ENCODE measurements at places on chromosomes 6 and 20.
A peak's percentile ranks its signal among the peaks of the same experiment; 100 is the strongest.

DNA sequence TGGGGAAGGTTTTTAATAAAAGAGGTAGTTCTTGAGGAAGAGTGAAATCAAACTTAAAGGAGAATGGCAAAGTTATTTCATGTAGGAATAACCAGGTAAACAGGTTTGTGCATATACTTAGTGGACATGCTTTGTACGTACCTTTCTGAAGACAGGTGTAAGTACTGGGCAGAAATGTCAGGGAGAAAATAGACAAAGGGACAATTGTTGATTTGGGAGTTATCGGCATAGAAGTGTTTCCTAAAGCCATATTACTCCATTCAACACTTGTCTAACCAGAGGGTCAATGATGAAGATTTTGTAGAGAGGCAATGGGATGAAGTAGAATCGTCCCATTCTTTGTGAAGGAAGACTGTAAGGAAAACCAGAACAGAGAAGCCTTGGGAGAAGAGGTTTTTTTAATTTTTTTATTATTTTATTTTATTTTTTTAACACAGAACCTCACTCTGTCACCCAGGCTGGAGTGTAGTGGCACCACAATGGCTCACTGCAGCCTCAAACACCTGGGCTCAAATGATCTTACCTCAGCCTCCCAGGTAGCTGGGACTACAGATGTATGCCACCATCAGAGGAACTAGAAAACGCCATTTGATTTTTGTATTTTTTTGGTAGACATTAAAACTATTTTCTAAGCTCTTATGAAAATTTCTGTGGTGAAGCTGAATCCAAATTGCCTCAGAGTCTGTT, 18.0 kb downstream of the SMAP1 start:
- DNase-seq = no peak

DNA sequence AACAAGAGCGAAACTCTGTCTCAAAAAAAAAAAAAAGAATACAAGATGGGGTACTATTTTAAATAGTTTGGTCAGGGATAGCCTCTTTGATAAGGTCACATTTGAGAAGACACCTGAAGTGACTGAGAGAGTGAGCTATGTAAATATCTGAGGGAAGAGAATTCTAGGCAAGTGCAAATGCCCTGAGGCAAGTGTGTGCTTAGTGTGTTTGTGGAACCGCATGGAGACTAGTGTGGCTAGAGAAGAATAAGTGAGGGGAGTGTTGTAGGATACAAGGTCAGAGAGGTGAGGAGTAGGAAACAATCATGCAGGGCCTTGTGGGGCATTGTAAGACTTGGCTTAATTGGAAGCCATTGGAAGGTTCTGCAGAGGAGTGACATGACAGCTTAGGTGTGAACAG, 3.4 kb downstream of the RSPH9 start:
- no peak for DNase-seq

DNA sequence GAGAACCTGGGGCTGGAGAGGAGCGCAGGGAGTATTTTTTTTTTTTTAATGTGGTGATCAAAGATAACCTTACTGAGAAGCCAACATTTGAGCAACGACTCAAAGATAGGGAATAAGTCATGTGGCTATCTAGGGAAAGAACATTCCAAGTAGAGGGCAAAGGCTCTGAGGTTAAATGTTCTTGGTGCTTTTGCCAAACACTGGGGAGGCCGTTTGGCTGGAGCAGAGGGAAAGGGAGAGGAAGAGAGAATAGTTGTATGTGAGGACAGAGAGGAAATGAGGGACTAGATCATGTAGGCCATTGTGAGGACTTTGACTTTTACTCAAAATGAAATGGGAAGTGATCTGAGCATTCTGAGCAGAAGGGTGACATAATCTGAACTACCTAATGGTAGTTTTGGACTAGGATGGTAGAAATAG, 27.8 kb downstream of the ACSS2 start:
- no peak for DNase-seq

- no peak for DNase-seq
These were observed 78.5 kb downstream of the TMEM242 start for GRCh38 chr6:157244780-157245179.

DNA sequence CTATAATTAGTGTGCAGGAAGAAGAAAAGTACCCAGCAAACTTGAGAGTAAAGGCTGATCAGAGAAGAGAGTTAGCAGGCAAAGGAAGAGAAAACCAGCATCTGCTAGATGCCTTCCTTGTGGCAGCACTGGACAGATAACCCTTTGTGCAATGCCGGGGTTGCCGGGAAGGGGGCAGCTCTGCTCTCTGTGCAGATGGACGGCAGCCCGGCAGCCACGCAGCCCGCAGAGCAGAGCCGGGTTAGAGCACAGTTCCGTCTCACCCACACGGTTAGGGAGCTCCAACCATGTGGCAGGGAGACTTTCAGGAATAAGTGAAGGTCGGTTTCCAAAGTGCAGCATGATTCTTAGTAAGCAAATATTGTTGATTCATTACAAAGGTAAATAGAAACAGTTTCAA, 80.0 kb upstream of the RPS6KA2 start:
- DNase-seq = peak; percentile 23

GRCh38 chr6:98027898-98028297, 744.9 kb upstream of the MMS22L start:
- DNase-seq = no peak

GRCh38 chr6:13089296-13089994, 238.9 kb downstream of the TBC1D7 start:
- no peak for DNase-seq

- DNase-seq = peak; percentile 39
These were observed 65.9 kb downstream of the PTPN1 start for GRCh38 chr20:50575865-50576720.

DNA sequence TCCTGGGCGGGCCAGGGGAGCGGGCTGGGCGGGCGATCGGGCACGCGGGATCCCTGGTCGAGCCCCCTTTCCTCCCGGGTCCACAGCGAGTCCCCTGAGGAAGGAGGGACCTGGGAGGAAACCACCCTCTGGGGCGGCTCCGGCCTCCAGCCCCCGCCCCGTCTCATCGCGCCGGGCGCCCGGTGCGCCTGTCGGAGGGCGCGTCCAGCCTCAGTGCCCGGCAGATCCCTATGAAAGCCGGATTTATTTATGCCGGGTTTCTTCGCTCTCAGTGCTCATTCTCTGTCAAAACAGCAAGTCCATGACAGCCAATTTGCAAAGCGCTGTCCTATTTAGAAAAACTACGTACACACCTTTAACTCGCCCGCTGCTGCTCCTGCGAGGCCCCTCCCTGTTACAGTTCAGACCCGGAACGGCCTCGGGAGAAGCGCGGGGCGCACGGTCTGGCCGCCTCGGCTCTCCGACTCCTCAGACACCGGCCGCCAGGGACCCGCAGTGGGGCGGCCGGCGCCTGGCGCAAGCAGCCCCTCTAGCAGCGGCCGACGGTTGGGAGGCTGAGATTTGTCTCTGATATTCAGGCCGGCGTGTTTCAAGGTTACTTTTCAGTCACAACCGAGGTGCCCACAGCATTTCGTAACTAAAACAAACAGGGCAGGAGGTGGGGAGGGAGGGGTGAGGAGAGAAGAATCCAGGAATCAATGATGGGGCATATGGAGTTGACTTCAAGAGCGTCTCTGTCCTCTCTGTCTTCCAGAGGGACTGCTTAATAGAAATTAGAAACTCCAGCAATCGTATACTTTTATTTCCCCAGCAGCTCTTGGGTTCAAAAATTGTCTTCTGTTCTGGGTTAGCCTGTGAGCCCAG, 782 bp upstream of the FOXA2 start:
- DNase-seq = no peak

DNA sequence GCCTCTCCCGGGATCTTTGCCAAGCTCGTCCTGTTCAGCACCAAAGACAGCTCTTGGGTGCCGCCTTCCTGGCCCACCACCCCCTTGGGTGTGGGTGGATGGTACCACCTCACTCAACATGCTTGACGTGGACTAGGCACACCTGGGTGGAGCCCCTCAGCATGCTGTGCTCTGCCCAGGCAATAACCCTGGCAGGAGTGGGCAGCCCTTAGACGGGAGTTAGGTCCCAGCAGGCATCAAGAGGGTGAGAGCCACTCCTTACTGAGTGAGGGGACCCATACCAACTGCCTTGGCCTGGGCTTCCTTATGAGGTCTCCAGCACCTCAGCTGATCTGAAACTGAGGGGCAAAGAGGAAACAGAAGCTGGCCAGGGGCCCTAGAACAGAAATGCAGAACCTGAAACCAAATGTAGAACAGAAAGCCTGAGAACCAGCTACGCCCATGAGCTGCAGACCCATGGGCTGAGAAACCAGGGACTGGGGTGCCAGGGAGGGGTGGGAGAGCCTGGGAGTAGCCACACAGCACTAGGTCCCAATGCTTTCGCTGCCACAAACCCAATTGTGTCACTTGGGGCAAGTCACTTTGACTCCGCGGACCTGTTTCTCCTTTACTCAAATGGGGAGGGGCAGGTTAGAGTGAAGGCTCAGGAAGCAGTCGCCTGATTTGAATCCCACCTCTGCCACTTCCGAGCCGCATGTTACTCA, 2.0 kb downstream of the FGD2 start:
- DNase-seq = no peak

DNA sequence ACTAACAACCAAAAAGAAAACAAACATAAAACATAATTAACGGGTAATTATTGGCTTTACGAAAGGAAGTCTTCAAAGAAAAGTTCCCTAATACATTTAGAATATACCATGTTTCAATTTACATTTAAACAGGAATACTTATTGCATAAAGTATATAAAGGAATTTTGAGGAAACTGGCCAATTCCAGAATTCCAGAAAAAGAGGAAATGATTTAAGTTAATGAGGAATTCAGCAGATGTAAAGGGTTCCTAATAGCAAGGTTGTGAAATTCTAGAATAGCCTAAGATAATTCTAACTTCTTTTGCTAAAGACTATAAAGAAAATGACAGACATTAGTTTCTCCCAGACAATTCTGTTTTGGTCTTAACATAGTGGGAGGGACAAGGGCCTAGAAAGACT, 35.0 kb downstream of the DTNBP1 start:
- DNase-seq = no peak

GRCh38 chr20:48096957-48097890, 311.9 kb upstream of the SULF2 start:
- DNase-seq = peak; percentile 18

GRCh38 chr6:49551866-49552129, 1.3 kb downstream of the C6orf141 start:
- DNase-seq = no peak

GRCh38 chr6:48714250-48714649, 603.3 kb upstream of the PTCHD4 start:
- DNase-seq = no peak

DNA sequence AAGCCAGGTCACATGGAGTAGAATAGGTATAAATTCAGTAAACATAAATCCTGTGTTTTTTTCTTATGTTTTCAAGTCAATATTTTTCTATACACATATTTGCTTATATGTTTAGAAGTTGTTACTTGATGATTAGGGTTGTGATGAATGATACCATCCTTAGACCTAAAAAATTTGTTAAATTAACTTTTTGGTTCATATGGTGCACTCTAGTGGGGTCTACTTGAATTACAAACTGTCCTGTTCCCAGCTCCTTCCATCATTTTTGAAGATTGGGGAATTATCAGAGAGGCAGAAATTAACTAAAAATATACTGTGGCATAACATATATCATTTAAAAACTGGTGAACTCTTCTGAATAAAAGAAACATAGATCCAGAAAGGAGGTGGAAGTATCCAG, 48.3 kb upstream of the RIPPLY2 start:
- no peak for DNase-seq

GRCh38 chr20:17843246-17844132, 125.1 kb downstream of the SNX5 start:
- no peak for DNase-seq

DNA sequence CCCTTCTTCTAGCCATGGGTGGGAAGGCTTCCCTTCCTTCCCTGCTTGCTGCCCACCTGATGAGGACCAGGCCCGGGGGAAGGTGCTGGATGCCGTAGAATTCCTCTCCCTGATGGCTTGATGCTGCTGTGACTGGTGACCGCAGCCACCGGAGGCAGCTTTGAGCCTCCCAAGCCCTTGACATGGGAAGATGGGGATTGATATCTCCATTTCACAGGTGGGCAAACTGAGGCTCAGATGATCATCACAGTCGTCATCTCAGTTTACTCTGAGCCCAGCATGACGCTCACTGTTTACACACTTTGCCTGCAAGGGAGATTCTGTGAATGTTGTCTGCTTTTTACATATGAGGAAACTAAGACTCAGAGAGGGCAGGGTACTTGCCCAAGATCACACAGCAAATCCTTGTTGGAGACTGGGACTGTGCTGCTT, 43.9 kb downstream of the SRC start:
- no peak for DNase-seq

GRCh38 chr6:45300736-45301135, 27.4 kb upstream of the RUNX2 start:
- DNase-seq = no peak

DNA sequence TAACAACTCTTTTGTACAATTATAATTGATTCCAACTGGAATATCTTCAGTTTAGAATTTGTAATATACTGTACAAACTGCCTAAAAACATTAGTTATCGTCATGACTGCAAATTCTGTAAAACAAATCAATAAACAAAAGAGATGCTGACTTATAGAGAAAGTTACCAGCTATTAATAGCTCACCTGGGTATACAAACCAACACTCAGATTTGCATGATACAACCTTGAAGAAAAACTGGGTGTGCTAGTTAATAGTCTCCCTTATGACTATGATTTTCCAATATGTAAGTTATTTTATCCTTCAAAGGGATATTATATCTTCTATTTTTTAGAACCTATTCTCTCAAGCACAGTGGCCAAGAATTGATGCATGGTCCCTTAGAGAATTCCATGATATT, 698.5 kb downstream of the FRK start:
- DNase-seq = no peak

DNA sequence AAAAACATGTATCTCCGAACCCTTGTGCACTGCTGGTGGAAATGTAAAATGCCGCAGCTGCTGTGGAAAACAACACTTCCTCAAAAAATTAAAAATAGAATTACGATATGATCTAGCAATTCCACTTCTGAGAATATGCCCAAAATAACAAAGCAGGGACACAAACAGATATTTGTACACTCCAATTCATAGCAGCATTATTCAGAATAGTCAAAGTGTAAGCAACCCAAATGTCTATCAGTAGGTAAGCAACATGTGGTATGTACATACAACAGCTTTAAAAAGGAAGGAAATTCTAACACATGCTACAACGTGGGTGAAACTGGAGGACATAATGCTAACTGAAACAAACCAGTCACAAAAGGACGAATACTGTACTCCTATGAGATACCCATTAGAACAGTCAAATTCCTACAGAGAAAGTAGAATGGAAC, 5.7 kb upstream of the RAB5IF start:
- no peak for DNase-seq

GRCh38 chr6:41846666-41847237, 48.4 kb downstream of the USP49 start:
- no peak for DNase-seq
